Mucosa of gallbladder (tissue), 1 donor: ENCODE measurements at places on chromosomes 1 and 21. TPM values are rescaled to one million over a fixed set of nuclear protein-coding genes. Genes with fewer than 3 reads are reported as not detected.

TP73 gene
- total RNA-seq, result 0.17 TPM

GRCh38 chr21:45607909-45608295, 35.6 kb upstream of the PCBP3 start:
- no peak for DNase-seq

DNA sequence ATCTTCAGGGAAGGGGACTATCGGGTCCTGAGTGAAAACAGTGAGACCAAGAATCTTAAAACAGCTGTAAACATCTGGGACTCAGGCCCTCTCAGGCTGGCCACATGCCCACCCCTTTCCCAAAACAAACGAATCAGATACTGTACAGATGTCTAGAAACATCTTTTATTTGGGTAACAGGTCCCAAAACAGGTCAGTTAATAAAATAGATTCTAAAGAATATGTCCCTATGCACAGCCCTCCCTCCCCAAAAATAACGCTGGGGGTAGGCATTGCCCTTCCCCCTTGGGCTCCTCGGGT, 499 bp upstream of the CRTC2 start:
- DNase-seq, result no peak

- DNase-seq, result no peak
Measured at GRCh38 chr1:51952638-51953037, 37.9 kb downstream of the RAB3B start.
